ENCODE measurements at places on chromosomes 12 and 14.

GRCh38 chr12:131122631-131123030 lies 168.9 kb downstream of the ADGRD1 start:
- DNase-seq: no peak

DNA sequence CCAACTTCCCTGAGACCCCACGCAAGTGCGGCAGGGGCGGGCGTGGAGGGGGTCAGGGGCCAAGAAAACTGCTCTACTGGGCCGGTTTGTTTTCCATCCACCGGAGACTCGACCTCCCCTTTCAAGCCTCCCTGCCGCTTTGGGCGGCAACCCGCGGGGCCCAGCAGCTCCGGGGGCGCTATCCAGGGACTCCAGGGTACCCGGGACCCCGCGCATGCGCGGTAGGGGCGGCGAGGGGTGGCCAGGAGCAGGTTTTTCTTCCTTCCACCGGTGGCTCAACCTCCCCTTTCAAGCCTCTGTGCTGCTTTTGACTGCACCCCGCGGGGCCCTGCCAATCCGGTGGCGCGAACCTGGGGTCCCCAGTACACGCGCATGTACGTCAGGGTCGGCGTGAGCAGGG lies 323.5 kb downstream of the ALG10 start:
- no peak for DNase-seq

DNA sequence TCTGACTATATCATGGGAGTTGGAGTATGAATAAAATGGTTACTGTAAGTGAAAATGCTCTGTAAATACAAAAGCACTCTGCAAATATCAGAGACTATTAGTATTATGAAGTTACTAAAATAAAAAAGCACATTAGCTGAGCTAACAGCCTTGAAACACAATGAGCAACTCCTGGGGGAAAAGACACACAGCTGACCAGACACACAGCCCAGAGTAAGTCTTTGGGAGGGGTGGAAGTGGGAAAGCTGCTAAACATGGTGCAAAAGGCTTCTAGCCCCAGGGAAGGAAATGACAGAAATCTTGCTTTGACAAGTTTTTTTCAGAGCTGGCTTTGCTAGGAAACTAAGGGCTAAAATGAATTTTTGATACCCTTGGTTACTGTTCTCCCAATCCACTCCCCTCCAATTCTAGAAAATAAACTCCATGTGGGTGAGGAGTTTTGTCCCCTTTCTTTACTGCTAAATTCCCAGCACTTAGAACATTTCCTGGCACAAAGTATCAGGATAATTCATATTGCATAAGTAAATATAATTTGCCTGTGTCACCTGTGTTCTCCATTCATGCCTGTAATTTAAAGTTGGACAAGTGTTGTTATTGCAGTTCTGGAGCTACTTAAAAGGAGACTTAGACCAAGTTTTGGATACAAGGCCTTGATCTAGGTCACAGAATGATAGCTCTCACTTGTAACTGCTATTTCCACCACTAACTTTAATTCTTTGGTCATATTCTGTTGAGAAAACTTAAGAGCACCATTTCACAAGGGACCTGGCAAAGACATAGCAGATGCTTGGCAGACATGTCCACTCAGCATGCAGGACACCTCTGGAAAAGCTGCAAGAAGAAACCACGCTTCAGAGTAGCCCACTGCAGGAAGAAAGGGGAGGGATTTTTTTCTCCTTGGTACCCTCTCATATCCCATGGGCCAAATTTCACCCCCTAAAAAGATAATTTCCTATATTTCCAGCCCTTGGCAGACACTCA lies 19.0 kb upstream of the RAB3IP start:
- DNase-seq: no peak

- DNase-seq: no peak
These were observed 264.3 kb upstream of the FOXN3 start for GRCh38 chr14:89681086-89682018.

- no peak for DNase-seq
These were observed 13.4 kb downstream of the LGALS3 start for GRCh38 chr14:55142466-55142865.

DNA sequence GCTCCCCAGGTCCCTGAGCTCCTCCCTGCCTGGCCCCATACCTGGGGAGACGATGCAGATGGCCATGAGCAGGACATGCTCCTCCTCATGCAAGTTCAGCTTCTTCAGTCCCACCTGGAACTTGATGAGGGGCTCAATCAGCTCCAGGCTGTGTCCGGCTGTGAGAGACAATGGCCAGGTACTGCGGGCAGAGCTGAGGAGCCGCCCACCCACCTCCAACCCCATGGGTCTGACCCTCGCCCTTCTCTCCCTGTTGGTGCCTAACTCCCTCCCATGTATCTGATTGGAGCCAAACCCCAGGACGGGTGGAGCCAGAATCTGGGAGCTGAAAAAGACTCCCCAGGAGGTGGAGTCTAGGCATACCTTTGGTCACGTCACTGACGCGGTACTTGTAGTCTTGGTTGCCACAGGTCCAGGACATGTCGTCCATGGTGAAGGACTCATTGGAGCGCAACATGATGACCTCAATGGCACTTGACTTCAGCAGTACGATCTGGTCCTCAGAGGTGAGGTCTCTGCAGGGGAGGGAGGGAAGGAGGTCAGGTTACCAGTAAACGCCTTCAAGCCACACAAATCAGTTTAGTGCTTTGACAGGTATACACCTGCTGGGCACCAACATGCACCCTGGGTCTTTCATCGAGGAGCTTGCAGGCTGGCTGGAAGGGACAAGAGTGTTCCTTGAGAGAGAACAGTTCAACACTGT lies 26.7 kb upstream of the HDAC7 start:
- no peak for DNase-seq

- no peak for DNase-seq
These were observed 8.7 kb upstream of the MEG3 start for GRCh38 chr14:100816950-100817901.
